Cortex of kidney (tissue), 1 donor: ENCODE measurements at places on chromosomes 4 and X.

GRCh38 chr4:7805533-7806337 lies 133.9 kb downstream of the AFAP1 start:
- no peak for DNase-seq

- DNase-seq: no peak
Measured at GRCh38 chr4:65861993-65862392, 191.7 kb upstream of the EPHA5 start.

DNA sequence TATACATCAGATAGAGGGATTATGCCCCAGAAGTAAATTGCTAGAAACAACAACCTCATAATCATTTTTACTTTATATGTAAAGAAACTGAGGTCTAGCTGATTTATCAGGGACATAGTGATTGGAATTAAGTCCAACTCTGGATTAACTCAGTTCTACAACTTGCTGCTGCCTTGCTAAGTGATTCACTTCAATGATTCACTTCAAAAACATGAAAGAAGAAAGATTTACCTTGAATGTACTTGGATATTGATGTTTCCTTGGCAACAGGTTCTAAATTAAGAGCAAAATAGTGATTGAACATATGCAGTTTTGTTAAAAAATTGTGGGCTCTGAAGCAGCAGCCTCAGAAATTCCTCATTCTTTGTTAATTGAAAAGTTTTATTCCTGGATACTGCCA lies 99.8 kb upstream of the H2AZ1 start:
- no peak for DNase-seq

DNA sequence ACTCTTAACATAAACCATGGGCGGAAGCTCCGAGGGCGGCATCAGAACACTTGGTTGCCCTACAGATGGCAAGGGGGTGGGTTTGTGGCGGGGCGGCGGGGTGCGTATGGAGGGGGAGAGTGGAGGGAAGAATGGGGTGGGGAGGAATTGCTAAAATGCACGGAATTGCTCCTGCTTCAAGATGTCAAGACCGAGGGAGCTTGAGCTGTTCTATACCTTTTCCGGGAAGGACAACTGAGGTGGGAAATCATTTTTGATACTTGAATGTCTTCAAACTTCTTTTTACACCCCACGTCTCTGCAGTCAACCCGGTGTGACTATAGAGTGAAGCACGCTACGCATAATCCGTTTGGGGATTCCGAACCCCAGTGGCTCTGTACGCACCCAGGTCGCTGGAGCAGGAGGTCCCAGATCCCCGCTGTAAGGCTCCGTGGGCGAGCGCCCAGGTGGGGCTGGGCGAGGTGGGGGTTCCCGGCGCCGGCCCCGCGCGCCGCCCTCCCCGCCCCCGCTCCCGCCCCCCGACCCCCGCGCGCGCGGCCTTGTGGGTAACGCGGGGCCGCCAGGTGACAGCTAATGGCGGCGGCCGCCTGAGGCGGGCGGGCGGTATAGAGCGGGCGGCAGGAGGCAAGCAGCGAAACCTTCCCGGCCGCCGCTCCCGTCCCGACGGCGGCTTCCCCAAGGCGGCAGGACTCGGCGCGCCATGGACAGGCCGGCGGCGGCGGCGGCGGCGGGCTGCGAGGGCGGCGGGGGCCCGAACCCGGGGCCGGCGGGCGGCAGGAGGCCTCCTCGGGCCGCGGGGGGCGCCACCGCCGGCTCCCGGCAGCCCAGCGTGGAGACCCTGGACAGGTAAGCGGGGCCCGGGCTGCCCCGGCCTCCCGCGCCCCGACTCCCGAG lies at the start of gene MTMR1:
TSS of gene MTMR1 (plus strand) at position 566 of the 894 bp plus-strand sequence. CDS start at position 701, 135 bp downstream.
- no peak for DNase-seq

DNA sequence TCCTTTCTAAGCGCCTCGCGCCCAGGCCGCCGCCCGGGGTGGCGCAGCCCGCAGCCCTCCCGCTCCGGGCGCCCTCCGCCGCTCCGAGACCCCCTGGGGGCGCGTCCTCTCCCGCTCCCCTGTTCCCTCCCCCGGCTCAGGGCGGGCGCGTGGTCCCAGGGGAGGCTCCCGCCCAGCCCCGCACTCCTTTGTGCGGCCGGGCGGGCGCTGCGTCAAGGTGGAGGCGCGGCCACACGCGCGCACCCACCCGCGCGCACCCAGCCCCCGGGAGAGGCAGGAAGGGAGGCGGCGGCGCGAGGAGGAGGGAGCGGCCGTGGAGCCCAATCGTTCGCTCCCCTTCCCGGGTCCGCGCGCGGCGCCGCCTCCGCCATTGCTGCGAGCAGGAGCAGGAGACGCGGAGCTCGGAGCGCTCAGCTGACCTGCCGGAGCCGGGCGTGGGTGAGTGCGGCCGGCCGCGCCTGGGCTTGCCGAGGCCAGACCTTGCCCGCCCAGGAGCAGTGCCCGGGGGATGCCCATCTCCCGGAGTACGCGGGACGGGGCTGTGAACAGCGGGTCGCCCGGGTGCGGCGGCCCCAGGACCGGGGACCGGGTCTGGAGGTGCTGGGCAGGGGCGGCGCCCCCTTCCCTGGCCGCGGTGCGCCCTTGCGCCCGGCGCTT lies at the start of gene NSG1:
TSS of gene NSG1 (plus strand) at position 367 of the 657 bp plus-strand sequence. CDS start 528 bp downstream, outside the sequence.
- DNase-seq: no peak

GRCh38 chrX:25742334-25742733 lies 395.8 kb upstream of the MAGEB18 start:
- DNase-seq: no peak

DNA sequence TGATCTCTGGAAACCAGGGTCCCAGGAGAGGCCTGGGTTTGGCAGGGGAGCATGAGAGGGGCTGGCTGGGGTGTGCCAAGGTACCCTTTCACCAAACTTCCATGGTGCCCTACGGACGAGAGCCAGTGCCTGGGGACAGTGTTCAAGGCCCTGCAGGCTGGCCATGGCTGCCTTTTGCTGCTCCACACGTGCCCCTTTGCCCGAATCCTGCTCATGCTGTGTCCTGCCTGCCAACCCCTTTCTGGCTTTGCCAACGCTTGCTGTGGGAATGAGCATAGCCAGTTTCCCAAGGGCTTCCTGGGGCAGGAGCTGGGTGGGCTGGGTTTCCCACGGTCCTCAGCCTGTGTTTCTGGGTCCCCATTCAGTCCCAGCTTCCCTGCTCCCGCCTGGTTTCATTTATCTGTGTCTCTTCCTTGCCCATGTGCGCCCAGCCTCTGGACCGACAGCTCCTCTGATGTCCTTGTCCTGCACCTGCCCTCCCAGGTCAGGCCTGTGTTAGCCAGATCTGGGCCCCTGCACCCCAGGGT lies 17.3 kb downstream of the CPZ start:
- no peak for DNase-seq

- no peak for DNase-seq
Measured at GRCh38 chr4:217891-218290, 87.4 kb downstream of the ZNF732 start.

DNA sequence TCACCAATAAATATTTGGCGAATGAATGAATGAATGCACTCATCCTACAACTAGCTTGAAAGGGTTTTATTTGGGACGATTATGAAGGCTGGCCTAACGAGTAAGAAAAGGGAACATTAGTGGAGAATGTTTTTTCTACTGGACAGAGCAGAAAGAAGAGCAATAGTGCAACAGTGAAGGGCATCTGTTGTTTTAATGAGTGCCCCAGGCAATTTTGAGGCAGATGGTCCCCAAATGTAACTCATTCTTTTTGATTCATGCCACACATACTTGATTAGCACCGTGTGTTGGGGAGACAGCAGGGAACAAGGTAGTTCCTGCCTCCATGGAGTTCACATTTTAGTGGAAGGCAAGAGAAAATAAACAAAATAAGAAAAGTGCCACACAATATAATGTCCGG lies 22.7 kb upstream of the INTS6L start:
- DNase-seq: no peak

DNA sequence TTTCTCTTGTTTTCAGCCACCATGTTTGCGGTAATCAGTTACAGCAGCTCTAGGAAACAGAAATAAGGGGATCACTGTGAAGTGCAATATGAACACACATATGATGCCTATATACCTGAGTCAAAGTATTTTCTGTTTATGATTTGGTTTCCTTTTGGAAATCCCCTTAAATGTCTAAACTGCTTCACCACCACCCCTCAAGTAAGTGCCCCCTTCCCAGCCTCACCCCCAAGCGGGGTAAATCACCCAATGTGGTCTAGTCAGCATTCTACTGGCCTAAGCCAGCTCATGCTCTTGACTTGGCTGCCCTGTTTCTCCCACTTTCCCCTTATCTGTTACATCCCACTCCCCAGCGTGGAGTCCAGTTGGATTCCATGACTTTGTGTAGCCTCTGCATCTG lies 176.5 kb downstream of the QDPR start:
- no peak for DNase-seq

- DNase-seq: no peak
Measured at GRCh38 chrX:125205133-125205917, 114.3 kb upstream of the TEX13C start.

DNA sequence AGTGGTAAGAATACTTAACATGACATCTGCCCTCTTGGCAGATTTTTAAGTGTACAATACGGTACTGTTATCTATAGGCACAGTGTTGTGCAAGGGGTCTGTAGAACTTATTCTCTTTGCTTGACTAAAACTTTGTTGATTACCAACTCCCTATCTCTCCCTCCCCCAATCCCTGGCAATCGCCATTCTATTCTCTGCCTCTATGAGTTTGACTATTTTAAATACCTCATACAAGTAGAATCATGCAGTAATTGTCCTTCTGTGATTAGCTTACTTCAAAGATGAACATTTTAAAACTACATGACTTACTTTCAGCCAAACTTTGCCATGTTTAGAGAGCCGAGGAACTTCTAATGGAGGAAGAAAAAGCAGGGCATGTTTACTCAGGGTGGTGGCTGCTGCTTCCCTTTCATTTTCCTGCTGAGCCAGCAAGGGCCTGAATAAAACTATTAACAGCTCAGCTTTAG lies 62.4 kb downstream of the APOO start:
- no peak for DNase-seq

GRCh38 chr4:187586892-187587291 lies 408.7 kb upstream of the ZFP42 start:
- no peak for DNase-seq

DNA sequence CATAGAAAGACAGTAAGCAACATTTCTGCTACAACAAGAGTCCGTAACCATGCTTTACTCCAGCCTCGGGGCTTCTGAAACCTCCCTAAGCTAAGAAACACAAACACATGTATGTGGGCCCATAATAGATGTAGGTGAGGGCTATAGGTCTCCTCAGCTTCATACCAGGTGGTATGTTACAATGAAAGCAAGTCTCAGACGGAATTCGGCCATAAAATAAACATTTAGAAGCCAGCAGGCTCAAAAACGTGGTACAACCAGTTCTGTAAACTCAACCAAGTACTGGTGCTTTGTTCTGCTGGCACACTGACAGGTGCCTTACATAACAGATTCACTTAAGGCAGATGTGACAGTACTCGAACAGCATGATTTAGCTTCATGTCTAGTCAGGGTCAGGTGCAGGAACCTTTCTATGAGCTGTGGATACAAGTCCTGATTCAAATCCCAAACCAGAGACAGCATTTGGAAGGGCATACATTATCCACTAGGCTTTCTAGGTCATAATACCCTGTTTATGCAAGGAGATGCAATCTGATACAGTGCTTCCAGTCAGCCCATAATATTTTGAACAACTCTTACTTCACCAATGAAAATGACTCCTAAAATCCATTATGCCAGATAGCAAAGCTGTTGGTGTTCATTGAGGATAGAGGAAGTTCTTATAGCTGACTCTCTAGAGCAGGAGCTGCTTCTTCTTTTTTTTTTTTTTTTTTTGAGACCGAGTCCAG lies 113.8 kb upstream of the ENPP6 start:
- DNase-seq: no peak

GRCh38 chr4:148295642-148296041 lies 146.6 kb downstream of the NR3C2 start:
- no peak for DNase-seq

DNA sequence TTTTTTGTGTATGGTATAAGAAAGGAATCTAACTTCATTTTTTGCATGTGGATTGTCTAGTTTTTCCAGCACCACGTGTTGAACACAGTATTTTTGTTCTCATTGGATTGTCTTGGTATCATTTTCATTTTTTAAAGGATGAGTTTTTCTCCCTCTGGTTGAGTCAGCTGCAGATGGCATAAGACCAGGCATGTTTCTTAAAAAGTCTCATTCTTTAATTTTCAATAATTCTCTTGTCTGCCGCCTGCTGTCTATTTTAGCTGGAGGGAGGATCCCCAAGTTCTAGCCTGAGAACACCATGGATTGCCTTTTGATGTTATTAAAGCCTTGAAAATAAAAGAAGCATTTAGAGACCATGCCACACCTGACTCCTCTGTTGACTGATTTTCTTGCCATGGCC lies 263.8 kb downstream of the ARHGAP24 start:
- DNase-seq: no peak

GRCh38 chr4:124265701-124266100 lies 446.8 kb downstream of the ANKRD50 start:
- DNase-seq: no peak

- no peak for DNase-seq
Measured at GRCh38 chrX:140507223-140507981, 2.5 kb upstream of the SOX3 start.

DNA sequence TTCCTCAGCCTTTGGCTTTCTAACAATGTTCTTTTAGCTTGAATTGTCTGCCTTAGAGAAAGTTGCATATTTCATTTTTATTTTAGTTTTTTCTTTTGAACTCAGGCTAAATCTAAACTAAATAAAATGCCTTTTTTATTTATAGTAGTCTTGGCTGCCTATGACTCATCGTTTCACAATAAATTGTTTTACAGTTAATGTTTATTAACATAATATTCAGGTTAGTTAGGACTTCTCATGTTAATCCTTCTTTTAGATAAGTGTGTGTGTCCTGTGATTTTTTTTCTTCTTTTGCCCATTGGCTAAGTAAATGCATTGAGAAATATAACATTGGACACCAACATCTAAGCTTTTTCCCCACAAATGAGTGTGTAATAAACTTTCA lies 1.6 kb downstream of the RP2 start:
- DNase-seq: no peak

DNA sequence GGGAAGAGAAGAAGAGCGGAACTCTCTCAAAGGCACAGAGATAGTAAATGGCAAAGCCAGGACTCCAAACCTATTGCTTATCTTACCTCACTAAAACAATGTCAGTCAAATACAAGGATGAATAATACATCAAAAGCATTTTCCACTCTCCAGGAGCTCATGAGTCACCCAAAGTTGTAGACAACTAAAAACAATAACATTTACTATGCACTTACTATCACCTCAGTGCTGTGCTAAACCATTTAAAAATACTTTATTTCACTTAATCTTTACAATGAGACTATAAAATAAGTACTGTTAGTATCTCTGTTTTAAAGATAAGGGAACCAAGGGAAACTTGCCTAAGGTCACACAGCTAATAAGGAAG lies 163.2 kb upstream of the SPANXC start:
- DNase-seq: no peak

DNA sequence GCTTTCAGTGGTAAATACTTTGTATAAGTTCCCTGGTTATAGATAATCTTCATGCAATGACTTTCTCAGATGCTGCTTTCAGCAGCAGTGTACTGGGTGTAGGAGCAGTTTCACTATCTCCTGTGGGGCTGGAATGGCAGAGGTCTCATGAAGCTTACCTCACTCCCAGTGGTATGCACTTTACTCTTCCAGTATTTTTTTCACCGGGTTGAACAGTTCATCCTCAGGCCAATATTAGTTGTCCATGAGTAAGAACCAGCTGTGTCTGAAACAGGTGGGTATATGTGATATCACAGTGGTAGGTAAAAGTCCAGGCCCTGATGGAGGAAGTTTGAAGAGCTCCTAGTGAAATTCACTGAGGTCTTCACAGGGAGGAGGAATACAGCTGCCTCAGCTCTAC lies 351.5 kb upstream of the EMCN start:
- no peak for DNase-seq

GRCh38 chrX:63718010-63718694 lies 66.9 kb downstream of the ARHGEF9 start:
- DNase-seq: no peak
